CD8-positive, alpha-beta memory T cell (primary cell): ENCODE measurements at places on chromosomes 16 and 17. TPM values are rescaled to one million over a fixed set of nuclear protein-coding genes. Genes with fewer than 3 reads are reported as not detected.

The TEX14 gene
- not detected for polyA plus RNA-seq

The TP53TG3C gene
- not detected for polyA plus RNA-seq

The TEKT1 gene
- polyA plus RNA-seq, result not detected

The DNAAF8 gene
- polyA plus RNA-seq, result 0.35 TPM

The C17orf113 gene
- 0.10 TPM for polyA plus RNA-seq

The AURKB gene
- 0.63 TPM for polyA plus RNA-seq

The AGRP gene
- not detected for polyA plus RNA-seq

The ENPP7 gene
- polyA plus RNA-seq, result 0.26 TPM

The VTN gene
- not detected for polyA plus RNA-seq

The KRT15 gene
- not detected for polyA plus RNA-seq

The CA7 gene
- not detected for polyA plus RNA-seq

The LDHD gene
- polyA plus RNA-seq, result 0.10 TPM

The EFCAB5 gene
- 0.58 TPM for polyA plus RNA-seq

The ZNF267 gene
- 15.5 TPM for polyA plus RNA-seq

The OTOA gene
- polyA plus RNA-seq, result not detected

The CDH3 gene
- polyA plus RNA-seq, result 0.14 TPM

The IGSF6 gene
- polyA plus RNA-seq, result 0.32 TPM

The SLC12A3 gene
- polyA plus RNA-seq, result not detected

The PPM1E gene
- 0.05 TPM for polyA plus RNA-seq

The PHLPP2 gene
- polyA plus RNA-seq, result 1.7 TPM

The NLK gene
- polyA plus RNA-seq, result 1.7 TPM

The KCNJ2 gene
- polyA plus RNA-seq, result not detected

The PRSS8 gene
- not detected for polyA plus RNA-seq

The GSG1L gene
- polyA plus RNA-seq, result not detected

The SHBG gene
- not detected for polyA plus RNA-seq

The MYADML2 gene
- polyA plus RNA-seq, result not detected

The SP2 gene
- 13.4 TPM for polyA plus RNA-seq

The CCL8 gene
- polyA plus RNA-seq, result not detected

The CCDC40 gene
- polyA plus RNA-seq, result not detected

The SRP68 gene
- polyA plus RNA-seq, result 80.4 TPM

The SOX9 gene
- not detected for polyA plus RNA-seq

The DLX3 gene
- polyA plus RNA-seq, result not detected

The CYB5B gene
- polyA plus RNA-seq, result 115 TPM

The SPATA32 gene
- 0.33 TPM for polyA plus RNA-seq

The ABCA6 gene
- polyA plus RNA-seq, result not detected

The ZG16 gene
- not detected for polyA plus RNA-seq

The ENDOV gene
- 8.5 TPM for polyA plus RNA-seq

The CMTM1 gene
- polyA plus RNA-seq, result 1.2 TPM

The EXOC3L1 gene
- polyA plus RNA-seq, result not detected

The SPIRE2 gene
- 0.18 TPM for polyA plus RNA-seq

The HSD17B1 gene
- 0.48 TPM for polyA plus RNA-seq

The HBZ gene
- polyA plus RNA-seq, result not detected

The TP53TG3B gene
- polyA plus RNA-seq, result not detected

The ERN2 gene
- not detected for polyA plus RNA-seq

The EFNB3 gene
- not detected for polyA plus RNA-seq

The KREMEN2 gene
- not detected for polyA plus RNA-seq

The TNFRSF13B gene
- not detected for polyA plus RNA-seq

The TM4SF5 gene
- not detected for polyA plus RNA-seq

The TAT gene
- 0.06 TPM for polyA plus RNA-seq

The TNFSF13 gene
- polyA plus RNA-seq, result not detected

The PMFBP1 gene
- 0.13 TPM for polyA plus RNA-seq

The SLC35G6 gene
- polyA plus RNA-seq, result 0.12 TPM

The RNF43 gene
- 1.4 TPM for polyA plus RNA-seq

The ATP2C2 gene
- not detected for polyA plus RNA-seq
